ENCODE measurements at places on chromosomes 2 and 18.

GRCh38 chr2:143936848-143937722 is 582.8 kb downstream of the ZEB2 start:
- DNase-seq: peak; percentile 13

DNA sequence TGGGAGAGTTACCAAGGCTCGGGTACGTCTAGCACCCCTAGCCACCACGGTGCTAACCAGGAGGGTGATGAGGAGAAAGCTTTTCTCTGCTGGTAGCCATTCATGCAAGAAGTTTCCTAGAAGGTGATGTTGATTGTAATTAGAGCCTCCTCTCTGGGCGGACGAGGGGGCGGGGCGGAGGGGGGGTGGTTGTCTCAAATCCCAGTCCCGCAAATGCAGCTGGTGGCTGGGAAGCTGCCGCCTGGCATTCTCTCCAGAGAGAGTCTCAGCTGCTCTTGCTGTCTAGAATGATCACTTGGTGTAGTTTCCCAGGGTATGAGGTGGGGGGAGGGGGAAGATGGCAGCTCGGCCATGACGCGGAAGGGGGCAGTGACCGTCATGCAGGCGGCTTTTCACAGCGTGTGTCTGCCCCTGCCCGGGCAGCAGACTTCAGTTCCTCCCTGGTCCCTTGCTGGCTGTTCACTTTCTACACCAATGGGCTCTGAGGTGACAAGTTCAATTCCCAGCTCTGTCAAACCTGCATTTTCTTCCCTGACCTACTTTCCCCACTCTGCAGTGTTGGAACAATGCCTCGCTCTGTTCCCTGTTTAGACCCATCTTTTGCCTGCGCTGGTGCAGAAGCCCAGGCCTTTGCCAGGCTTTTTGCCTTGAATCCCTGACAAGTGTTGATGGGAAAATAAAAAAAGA is 61.5 kb upstream of the KLF7 start:
- no peak for DNase-seq

GRCh38 chr2:207674826-207675225 is 36.6 kb upstream of the CCNYL1 start:
- no peak for DNase-seq

- no peak for DNase-seq
Measured at GRCh38 chr2:232234922-232235615, 143.5 kb upstream of the ALPP start.

- DNase-seq: no peak
Measured at GRCh38 chr2:102619414-102620319, at the start of gene SLC9A2. Gene SLC9A2, plus strand, starts transcription at chr2:102619553. Its CDS starts 296 bp downstream, at chr2:102619849.

- DNase-seq: no peak
Measured at GRCh38 chr2:15260196-15260595, 300.9 kb downstream of the NBAS start.

GRCh38 chr18:3504637-3505036 is 54.7 kb downstream of the TGIF1 start:
- no peak for DNase-seq

- no peak for DNase-seq
Measured at GRCh38 chr18:14921031-14921430, 173.1 kb downstream of the ANKRD30B start.

DNA sequence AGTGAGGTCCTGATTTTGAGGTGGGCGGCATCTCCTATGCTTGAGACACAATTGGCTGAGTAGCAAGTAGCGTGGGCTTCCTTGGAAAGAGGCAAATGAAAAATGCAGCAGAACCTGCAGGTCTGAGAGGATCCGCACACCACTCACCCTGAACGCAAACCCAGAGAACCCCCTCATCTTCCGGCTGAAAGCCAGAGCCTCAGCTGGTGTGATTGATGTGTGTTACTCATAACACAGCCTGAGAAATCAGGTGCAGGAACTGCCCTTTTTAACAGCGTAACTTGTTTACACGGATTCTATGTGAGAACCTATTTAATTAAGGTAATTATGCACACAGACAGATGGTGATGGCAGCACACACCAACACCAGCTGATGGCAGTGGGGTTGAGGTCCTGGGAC is 123.4 kb downstream of the MRO start:
- no peak for DNase-seq

- no peak for DNase-seq
Measured at GRCh38 chr2:174632841-174633622, 35.4 kb upstream of the WIPF1 start.

DNA sequence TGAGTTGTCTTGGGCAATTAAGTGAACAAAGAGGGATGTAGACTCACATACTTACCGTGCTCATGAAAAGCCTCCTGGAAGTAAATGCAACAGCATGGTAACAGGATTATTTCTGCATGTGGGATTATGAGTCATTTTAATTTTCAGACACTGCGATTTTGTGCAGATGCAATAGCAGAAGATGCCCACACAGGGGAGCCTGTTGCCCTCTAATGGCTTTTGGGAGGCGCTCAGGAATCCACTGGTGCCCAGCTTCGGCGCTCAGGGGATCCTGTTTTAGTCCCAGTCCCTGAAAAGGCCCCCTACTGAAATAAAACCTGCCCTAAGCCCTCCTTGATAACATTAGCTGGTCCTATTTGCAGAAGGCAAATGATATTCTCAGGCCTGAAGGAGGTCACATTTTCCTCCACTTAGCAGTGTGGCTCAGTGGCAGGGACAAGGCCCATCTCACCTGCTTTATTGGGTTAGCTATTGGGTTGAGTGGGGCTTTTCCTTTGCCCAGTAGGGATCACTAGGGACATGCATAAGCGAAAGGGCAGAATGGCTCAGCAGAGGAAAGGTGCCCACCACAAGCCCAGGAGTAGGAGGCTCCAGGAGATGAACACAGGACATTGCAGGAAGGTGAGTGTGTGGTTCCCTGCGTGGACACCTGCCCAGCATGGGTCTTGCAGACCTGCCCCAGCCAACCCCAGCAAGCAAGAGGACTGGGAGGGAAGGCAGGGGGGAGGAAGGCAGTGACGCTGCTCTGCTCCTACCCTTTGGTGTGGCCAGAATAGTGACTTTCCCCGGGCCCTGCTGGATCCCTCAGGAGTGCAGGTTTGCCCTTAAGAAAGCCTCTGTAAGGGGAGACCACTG is 26.5 kb upstream of the KCNS3 start:
- no peak for DNase-seq

GRCh38 chr2:10305254-10305635 is 2.5 kb downstream of the HPCAL1 start:
- DNase-seq: no peak

GRCh38 chr2:224174521-224174920 is 135.4 kb upstream of the SERPINE2 start:
- no peak for DNase-seq

GRCh38 chr2:47267711-47268086 is 112.6 kb upstream of the STPG4 start:
- DNase-seq: no peak

DNA sequence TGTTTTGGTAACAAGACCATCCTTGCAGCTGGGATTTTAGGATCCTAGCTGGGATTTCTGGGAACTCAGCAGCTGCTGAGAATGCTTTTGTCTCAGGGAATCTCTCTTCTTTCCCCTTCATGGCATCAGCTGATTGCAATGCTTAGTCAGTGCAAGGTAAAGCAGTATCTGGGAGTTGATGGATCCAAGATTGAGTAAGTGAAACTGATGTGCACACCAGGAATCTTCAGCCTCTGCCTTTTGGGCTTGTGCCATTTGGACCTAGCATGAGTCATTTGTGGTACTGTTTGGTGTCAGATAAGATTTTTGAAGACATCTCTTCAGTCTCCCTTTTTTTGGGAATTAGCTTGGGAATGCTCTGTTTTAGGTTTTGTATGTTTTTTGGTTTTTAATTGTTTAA is 363.3 kb upstream of the TFPI start:
- no peak for DNase-seq

GRCh38 chr2:239726091-239726591 is 299.0 kb downstream of the NDUFA10 start:
- no peak for DNase-seq

- DNase-seq: no peak
Measured at GRCh38 chr2:69931832-69932595, 17.1 kb downstream of the MXD1 start.

- DNase-seq: no peak
Measured at GRCh38 chr2:241368643-241369042, 12.6 kb downstream of the FARP2 start.

- no peak for DNase-seq
Measured at GRCh38 chr2:72676341-72677025, 149.3 kb downstream of the EXOC6B start.

- no peak for DNase-seq
Measured at GRCh38 chr2:182301093-182301492, 125.7 kb downstream of the PDE1A start.

DNA sequence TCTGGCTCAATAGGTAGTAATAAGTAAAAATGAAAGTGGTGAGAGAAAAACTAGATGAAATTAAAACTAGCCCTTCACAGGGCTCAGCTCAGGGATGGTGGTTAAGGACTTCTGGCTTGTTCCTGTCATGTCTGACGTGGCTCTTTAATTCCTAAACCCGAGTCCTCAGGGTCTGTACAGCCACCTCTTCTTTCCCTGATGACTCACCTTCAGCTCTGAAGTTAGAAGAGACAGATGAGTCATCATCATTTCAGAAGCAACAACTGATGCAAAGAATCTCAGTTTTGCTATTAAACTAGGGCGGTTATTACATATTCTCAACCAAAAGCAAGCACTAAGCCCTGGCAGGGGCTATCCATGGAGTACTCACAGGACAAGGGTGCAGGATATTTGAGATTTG is 24.0 kb upstream of the ITGB6 start:
- peak; percentile 17 for DNase-seq

GRCh38 chr18:7520200-7520785 is 46.8 kb upstream of the PTPRM start:
- DNase-seq: no peak

DNA sequence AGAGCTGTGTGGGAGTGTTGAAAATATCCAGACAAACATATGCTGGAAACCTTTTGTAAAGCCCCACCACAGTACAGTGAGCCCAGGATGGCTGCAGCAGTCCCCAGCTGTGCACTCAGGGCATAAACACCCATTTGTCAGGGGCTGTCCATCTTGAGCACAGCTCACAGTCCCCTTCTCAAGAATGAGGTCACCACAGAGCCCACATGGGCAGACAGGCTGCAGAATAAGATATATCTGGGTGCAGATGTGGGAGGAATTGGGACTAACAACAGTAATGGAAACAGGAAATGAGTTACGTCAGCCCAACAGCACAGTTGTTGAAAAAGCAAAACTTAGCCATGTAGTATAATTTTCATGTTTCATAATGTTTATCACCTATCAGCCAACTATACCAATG is 219.6 kb downstream of the ETAA1 start:
- no peak for DNase-seq

GRCh38 chr2:10940596-10940995 is 28.9 kb downstream of the KCNF1 start:
- DNase-seq: no peak

DNA sequence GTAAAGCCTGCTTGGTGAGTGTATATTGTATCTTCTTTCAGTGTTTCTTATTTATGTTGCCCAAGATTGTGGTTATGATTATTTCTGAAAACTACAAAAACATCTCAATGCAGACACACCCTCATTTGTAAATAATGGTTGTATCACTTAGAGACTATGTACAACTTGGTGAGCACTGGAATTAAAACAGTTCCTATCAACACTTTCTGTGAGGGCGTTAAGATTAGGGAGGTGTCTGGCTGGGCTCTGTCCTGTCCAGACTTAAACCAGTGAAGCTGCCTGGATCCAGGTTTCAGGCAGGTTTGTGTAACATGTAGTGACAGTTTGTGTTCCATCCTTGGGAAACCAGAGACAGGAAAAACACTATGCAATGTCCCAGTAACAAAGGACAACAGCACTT is 49.7 kb downstream of the CTAGE1 start:
- DNase-seq: no peak

DNA sequence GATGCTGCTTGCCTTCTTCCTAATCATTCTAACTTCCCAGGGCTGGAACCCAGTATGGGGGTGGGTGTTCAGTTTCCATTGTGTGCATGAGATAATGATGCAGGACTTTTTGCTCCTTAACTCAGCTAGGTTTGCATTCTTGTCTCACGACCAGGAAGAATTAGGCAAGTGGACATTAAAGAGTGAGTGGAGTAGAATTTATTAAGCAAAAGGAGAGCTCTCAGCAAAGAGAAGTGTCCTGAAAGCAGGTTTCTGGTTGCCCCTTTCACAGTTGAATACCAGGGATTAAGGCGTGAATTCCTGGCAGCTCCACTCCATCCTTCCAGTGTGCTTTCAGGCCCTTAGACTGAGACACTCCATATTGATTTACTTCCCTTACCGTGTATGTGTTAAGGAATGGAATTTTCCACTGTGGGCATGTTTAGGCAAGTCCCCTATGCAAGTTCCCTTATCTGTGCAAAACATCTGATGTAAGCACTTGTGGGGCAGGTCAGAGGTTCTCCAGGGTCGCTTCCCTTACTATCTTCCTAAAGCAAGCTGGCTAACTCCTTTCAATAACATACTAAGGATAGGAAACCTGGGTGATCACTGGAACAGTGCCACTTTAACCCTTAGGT is 126.5 kb downstream of the GPR39 start:
- DNase-seq: no peak

- no peak for DNase-seq
Measured at GRCh38 chr2:127083819-127084503, 23.0 kb downstream of the BIN1 start.

- no peak for DNase-seq
Measured at GRCh38 chr2:49069829-49070228, 84.5 kb downstream of the FSHR start.

- no peak for DNase-seq
Measured at GRCh38 chr2:96239745-96240264, 26.0 kb downstream of the TMEM127 start.

DNA sequence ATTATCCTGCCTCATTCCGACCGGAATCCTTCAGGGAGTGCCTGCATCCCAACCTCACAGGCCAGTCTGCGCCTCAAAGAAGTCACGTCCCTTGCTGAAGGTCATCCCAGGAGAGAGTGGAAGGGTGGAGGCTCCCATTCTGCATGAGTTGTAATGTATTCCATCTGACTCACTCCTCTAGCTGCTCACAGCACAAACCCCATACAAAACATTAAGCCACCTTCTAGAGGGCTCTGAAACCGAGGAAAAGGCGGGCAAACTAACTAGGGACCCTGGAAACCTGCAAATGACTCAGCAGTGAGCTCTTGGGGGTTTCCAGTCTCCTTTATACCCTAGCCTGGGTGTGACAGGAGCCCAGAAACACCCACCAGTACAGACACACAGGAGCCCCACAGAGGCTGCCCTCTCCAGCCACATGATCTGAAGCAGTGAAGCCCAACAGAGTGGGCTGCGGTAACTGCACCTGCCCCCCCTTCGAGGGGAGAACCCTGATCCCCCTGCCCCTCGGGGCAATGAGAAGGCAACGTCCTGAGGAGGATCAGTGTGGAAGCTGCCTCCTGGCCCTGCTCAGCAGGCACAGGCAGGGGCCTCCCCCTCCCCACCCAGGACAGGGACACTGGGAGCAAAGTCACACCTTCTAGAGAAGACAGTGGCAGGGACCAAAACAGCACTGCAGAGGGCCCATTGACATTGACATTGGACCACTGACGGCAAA is 69.3 kb upstream of the SNTG2 start:
- DNase-seq: no peak

- no peak for DNase-seq
Measured at GRCh38 chr2:37326285-37326684, 1.7 kb upstream of the PRKD3 start.

- DNase-seq: no peak
Measured at GRCh38 chr18:47809420-47809819, 121.0 kb downstream of the SMAD2 start.

- DNase-seq: no peak
Measured at GRCh38 chr2:20582600-20583221, 68.2 kb downstream of the HS1BP3 start.

- DNase-seq: no peak
Measured at GRCh38 chr2:237289139-237289538, 124.8 kb downstream of the COL6A3 start.

GRCh38 chr2:64493788-64494187 is 30.3 kb upstream of the AFTPH start:
- no peak for DNase-seq

All from stimulated activated CD4-positive, alpha-beta T cell treated with anti-CD3 and anti-CD28 coated beads, TNF-alpha, amount 100 ng/mL, for 24 hours (primary cell).